ENCODE measurements at places on chromosomes 5 and 9.

DNA sequence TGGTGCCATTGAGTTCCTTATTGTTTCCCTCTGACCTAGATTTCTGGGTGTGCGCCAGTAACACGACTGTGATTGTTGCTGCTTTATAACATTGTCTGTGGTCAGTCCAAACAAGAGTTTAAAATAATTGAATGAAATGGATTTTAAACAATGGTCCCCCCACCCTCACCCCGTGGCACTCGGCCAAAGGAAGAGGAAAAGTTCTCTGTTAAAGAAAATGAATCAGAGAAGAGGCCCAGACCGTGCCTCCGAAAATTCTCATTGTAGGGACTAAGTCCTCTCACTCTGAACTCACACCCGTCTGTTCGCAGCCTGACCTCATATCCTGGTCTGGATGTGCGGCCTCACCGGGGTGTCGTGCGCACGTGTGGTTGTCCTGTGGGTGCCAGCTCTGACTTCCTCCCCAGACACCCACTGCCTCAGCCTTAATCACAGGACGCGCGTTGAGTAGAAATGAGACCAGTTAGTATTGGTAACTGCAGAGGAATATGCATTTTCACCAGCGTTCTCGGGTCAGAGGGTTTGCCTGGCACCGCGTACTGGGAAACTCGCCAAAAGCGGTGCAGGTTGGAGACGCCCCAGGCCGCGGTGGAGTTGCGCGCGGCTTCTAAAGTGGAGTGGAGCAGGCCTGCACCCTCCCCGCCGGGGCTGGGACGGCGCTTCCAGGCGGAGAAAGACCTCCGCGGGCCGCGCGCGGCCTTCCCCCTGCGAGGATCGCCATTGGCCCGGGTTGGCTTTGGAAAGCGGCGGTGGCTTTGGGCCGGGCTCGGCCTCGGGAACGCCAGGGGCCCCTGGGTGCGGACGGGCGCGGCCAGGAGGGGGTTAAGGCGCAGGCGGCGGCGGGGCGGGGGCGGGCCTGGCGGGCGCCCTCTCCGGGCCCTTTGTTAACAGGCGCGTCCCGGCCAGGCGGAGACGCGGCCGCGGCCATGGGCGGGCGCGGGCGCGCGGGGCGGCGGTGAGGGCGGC is at the start of gene ABL1:
ABL1 (plus strand) TSS at position 884 of the 966 bp plus-strand sequence. CDS start 193 bp downstream, outside the sequence.
- DNase-seq = peak; percentile 85

GRCh38 chr9:88530051-88530450 is 4.9 kb upstream of the NXNL2 start:
- peak; percentile 84 for DNase-seq

- DNase-seq = peak; percentile 94
These were observed 7.6 kb downstream of the PTCH1 start for GRCh38 chr9:95508968-95509850.

DNA sequence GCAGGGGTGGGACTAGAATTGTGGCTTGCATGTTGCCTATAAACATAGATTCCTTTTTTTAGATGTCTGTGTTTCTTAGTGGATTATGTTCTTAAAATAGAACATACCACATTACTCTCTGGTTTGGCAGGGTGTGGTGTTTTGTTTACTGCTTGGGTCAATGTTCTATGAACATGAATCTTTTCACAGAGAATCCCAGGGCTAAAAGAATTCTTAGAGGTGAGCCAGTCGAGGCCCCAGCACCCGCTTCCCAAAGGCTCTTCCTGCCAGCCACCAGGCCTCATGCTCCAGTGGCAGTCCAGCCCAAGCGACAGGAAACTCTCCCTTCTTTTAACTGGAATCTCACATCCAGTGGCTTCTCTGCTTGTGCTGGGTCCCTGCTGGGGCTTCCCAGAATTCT is 126.6 kb downstream of the C9orf152 start:
- DNase-seq = peak; percentile 71

DNA sequence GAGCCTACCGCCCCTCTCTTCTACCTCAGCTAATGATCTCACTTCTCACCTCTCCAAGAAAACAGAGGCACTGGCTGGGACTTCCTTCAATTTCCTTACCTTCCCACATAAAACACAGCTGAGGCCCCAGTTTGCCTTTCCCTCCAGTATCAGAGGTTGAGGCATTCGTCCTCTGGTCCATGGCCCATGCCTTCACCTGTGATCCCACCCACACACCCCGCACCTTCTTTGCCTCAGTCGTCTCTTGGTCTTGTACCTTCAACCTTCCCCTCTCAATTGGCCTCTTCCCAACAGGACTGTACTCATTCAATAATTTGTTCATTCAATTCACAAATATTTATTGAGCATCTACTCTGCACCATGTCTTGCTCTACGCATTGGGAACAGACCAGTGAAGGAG is 11.0 kb upstream of the NSD1 start:
- no peak for DNase-seq

- no peak for DNase-seq
These were observed 1.5 kb downstream of the CLIC3 start for GRCh38 chr9:136994888-136995230.

GRCh38 chr5:136134653-136135052 is 2.0 kb downstream of the SMAD5 start:
- DNase-seq = no peak

DNA sequence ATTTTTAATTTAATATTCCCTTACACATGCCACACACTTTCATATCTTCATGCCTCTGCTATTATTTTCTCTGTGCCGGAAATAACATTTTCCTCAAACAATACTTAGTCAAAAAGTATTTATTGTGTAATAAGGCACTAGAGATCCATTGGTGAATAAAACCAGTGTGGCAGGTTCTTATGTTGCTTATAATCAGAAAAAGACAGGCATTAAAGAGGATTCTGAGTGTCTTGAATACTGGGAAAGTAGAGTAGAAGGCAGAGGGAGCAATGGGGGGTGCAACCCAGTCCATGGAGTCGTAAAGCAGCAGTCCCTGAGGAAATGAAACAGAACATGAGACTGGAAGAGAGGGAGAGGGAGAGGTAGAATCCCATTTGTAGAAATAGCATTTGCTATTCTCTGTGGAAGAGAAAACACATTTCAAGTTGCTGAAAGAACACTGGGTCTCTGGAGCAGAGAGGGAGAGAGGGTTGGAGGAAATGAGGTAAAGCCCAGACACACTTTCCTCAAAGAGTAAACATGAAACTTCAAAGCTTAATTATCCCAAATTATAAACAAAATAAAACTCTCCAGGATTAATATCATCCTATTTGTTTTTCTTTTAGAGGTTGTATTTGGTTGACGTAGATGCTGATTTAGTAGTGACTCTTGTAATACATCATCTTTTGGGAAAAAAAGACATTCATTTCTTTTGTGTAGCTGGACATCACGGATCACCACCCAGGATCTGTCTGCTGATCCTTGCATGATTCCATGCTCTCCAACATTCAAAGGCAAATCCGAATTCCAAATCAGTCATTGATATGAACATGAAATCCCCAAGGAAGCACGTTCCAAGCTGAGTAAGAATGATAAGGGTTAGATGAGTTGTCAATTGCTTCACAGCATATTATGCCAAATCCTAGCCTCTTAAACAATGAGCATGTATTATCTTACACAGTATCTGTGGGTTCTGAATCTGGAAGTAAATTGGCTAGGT is 37.4 kb upstream of the GRAMD2B start:
- peak; percentile 36 for DNase-seq

- DNase-seq = no peak
These were observed 44.4 kb downstream of the SLC12A7 start for GRCh38 chr5:1067141-1068121.

DNA sequence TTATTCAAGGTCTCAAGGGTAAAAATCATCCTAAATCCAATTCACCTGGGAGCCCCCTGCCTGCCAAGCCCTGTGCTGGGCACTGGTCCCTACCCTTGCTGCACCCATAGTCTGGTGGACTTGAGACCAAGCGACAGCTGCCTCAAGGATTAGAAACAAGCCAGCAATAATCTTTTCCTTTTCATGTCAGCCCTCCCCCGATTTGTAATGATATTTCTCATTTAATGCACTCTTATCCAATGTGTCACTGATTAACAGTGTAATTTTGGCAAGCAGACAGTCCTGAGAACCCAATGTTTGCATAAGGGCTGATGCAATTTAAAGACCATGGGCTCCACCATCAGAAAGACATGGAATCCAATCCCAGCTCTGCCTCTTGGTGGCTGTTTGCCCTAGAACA is 108.9 kb downstream of the ACTL7B start:
- DNase-seq = peak; percentile 85

- peak; percentile 89 for DNase-seq
These were observed 120.2 kb upstream of the SLC25A48 start for GRCh38 chr5:135714126-135714894.

- no peak for DNase-seq
These were observed 17.9 kb downstream of the FAM163B start for GRCh38 chr9:133591116-133591910.

- peak; percentile 18 for DNase-seq
These were observed 243.6 kb downstream of the PRELID2 start for GRCh38 chr5:145591578-145591977.

DNA sequence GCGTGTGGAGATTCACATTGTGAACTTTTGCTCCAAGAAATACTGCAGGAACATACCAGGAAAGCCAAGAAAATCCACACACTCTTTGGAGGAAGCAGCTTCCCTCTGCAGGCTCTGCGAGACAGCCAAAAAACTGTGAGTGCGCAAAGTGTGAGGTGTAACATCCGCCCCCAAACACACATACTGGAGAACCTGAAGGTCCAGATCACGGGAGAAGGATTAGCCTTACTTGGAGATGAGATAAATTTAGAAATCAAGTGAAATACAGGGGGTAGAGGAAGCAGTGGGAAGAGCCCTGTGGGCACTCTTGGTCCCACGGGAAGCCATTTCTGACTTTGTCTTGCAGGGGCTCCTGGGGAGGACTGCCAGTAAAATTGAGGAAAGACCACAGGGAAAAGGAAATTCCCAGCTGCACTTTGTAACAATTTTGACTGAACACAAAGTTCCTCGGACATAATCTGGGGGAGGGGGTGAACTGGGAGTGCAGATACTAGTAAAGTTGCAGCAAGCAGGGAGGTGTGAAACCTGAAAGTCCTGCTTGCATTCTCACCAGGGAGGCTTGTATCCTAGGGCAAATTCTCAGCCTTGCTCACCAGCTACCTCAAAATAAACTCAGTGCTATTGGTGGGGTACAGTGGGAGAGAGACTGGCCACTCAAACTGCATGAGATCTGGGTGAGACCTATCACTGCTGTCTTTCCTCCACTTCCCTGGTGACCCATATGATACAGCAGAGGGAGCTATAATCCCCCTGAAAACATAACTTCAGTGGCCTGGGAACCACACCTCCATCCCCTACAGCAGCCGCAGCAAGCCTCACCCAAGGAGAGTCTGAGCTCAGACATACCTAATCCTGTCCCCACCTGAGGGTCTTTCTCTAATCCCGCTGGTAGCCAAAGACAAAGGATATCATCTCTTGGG is 109.1 kb downstream of the ALDH1A1 start:
- no peak for DNase-seq

GRCh38 chr5:109275919-109276318 is 133.9 kb downstream of the PJA2 start:
- no peak for DNase-seq

GRCh38 chr5:115439042-115439441 is 105.5 kb downstream of the FEM1C start:
- peak; percentile 77 for DNase-seq

DNA sequence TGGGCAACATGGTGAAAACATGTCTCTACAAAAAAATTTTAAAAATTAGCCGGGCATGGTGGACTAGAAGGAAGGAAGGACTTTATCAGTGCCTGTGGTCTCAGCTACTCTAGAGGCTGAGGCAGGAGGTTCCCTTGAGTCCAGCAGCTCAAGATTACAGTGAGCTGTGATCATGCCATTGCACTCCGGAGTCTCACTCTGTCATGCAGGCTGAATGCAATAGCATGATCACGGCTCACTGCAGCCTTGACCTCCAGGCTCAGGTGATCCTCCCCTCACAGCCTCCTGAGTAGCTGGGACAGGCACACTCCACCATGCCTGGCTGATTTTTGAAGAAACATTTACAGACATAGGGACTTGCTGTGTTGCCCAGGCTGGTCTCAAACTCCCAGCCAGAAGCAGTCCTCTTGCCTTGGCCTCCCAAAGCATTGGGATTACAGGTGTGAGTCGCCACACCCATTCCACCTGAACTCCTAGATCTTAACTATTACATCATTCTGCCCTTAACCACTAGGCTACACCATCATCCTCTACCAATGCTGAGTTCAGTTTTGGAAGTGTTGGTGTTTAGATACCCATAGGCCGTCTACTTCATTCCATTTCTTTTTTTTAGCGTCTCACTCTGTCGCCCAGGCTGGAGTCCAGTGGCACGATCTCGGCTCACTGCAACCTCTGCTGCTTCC is 2.0 kb upstream of the URM1 start:
- DNase-seq = no peak

GRCh38 chr9:7315116-7315515 is 484.5 kb downstream of the DMAC1 start:
- DNase-seq = no peak

Measured in fibroblast of skin of back (primary cell).